ENCODE measurements at places on chromosomes 1 and 21.
A peak's percentile ranks its signal among the peaks of the same experiment; 100 is the strongest.

GRCh38 chr1:225750875-225751824, 26.5 kb upstream of the SRP9 start:
- no peak for DNase-seq

DNA sequence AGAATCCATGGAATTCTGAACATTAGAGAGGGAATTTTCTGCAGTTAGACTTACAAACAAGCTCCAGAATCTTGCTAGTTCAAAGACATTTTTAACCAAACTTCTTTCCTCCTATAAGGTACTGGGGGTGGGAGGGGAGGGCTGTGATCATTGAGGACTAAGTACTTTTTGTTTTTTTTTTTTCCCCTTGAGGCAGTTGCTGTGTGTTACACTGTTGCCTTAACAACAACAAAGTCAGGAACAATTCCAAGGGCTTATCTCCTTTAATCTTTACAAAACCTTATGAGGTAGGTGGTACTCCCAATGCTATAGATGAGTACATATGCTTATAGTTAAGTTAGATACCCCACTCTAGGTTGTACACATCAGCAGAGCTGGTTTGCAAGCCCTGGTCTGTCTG, 62.9 kb downstream of the PPP1R12B start:
- DNase-seq, result no peak

GRCh38 chr1:100883963-100884362, 10.7 kb downstream of the EXTL2 start:
- no peak for DNase-seq

DNA sequence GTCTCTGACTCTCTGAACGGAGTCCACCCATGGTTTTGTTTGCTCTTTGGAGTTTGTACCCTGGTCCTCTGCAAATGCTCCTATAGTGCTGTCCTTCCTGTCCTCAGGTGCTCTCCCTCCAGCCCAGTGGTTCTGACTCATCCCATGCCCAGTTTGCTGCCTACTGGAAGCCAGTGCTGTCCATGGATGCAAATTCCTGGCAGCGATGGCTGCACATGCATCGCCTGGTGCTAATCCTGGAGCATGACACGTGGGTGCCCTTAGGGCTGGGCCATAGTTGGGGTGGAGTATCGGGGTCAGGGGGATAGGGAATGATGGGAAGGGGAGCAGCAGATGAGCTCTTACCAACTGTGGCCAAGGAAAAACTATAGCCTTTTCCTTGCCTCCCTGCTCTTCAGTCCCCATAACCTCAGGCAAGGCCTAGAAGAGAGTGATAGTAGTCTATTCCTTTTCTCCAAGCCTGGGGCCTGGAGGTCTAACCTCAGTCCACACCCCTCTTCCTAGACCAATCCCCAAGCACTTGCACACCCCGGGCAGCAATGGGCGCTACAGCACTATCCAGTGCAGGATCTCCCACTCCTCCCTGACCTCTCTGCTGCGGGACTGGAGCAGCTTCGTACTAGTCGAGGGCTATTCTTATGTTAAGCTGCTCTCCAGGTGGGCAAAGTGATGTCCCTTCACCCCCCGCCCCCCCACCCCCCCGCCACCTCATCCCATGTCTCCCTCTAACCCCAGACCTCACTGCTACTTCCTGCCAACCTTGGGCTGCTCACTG, 31.6 kb downstream of the HYI start:
- DNase-seq, result peak; percentile 43

GRCh38 chr1:165645654-165646366, 14.8 kb downstream of the MGST3 start:
- DNase-seq, result no peak

- no peak for DNase-seq
Observed at GRCh38 chr1:4605158-4605557, 49.3 kb upstream of the AJAP1 start.

DNA sequence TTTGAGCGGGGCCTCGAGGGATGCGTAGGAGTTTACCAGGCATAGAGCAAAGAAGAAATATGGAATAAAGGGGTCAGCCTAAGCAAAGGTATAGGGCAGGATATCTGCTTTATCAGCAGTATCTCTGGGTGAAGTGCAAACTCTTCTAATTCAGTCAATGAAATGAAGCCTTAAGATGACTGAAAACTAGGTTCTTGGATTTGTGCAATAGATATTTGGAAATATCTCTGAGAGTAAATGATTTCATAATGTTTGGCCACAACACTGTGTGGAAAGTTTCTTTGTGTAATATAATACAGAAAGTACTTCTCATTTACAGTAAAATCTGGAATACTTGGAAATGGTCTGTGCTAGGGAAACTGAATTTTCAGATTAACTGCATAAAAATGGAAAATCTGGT, 26.1 kb downstream of the KCNJ15 start:
- no peak for DNase-seq

GRCh38 chr1:118340928-118341910, 156.2 kb upstream of the SPAG17 start:
- DNase-seq, result no peak

- no peak for DNase-seq
Observed at GRCh38 chr1:63954187-63954586, 180.4 kb downstream of the ROR1 start.

GRCh38 chr21:17391811-17392340, 121.0 kb upstream of the CXADR start:
- no peak for DNase-seq

DNA sequence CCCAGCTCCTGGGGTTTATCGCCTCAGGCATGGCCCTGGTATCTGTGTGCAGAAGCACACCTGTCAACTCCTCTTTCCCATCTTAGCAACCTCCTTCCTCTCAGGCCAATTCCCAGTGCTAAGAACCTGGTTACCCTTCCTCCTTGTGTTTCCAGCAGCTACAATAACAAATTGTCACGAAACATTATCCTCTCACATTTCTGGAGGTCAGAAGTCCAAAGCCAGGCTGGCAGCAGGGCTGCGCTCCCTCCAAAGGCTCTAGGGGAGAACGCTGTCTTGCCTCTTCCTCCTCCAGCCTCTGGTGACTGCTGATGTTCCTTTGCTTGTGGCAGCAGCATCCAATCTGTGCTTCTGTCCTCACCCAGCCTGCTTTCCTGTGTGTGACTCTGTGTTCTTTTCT, 10.7 kb upstream of the MRPS14 start:
- DNase-seq, result no peak

- DNase-seq, result no peak
Observed at GRCh38 chr1:78491451-78492071, 787 bp downstream of the PTGFR start.

- no peak for DNase-seq
Observed at GRCh38 chr1:43464681-43465504, 11.2 kb upstream of the HYI start.

GRCh38 chr1:44790968-44791801, 3.2 kb upstream of the BEST4 start:
- no peak for DNase-seq

DNA sequence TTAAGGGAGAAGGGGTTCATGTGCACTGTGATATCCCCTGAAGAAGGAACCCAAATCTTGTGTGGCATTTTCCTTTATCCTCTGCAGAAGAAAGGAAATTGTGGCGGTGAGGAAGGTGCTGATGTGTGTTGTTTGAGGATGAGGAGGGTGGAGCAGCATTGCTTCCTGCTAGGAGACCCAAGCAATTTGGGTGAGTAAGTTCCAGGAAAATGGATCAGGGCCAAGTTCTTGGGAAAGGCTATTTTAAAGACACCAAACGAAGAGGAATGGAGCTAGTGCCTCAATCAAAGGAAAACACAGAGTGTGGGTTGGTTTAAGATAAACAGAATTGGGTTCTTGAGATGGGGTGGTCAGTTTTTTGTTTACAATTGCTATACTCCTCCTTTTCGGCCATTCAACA, 86.7 kb upstream of the MARK1 start:
- no peak for DNase-seq

- no peak for DNase-seq
Observed at GRCh38 chr1:204390751-204391466, 20.7 kb downstream of the PPP1R15B start.

DNA sequence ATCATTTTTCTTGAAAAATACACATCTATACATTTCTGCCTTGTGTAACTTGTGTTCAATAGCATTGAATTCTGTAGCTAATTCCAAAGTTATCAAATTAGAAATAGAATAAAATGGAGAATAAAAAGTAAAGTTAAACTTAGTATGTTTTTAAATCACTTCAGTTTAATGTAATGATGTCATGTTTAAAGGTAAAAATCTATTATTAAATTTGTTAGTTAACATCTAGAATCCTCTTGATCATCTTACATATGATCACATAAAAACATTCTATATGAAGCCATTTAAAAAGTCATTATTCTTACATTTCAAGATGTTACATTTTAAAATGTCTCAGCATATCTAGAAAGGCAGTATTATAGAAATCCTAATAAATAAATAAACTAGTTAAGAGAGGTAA, 1163.2 kb downstream of the PLA2G4A start:
- DNase-seq, result no peak

- no peak for DNase-seq
Observed at GRCh38 chr1:237705462-237705861, 185.3 kb downstream of the ZP4 start.

DNA sequence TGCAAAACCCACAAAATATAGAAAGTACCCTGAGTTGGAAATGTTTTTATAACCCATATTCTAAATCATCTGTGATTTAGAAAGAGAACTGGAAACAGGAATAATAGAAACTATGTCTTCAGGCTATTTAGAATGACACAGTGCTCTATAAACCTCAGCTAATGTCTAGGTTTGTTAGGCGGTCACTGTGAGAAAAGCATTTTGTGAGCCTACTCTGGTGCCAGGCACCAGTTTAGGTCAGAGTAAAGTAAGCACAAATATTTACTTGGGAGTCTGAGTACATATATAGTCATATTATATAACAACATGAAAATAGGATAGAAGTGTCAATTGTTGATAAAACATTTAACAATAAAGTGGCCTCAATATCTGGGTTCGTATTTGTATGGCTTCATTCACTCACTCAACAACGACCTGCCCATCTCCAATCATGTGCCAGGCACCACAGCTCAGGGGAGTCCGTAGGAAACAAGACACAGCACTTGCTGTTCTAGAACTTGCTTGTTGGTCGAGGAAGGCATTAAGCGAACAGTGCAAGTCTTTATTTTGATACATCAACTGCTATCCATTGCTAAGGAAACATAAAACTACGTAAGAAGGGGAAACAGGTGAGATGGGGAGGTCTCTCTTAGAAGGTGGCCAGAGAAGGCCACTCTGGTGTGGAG, 37.2 kb downstream of the GNB1 start:
- no peak for DNase-seq

DNA sequence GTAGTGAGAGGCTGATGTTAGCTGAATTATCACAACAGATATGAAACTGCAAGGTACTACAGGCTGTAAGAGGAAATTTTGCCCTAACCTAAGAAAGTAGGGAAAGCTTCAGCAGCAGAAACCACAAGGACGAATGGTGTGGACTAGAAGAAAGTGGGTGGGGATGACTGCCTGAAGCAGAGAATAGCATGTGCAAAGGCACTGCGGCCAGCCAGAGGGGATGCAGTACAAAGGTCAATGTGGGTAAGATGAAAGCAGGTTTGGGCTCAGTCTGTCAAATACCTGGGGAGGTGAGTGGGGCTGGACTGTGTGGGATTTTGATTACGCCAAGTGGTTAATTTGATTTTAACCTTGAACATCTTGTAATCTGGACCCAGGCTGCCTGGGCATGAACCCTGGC, 199.3 kb upstream of the GALNT2 start:
- no peak for DNase-seq

- DNase-seq, result no peak
Observed at GRCh38 chr1:224405604-224405970, 29.0 kb downstream of the WDR26 start.

- DNase-seq, result no peak
Observed at GRCh38 chr1:1119272-1119890, 3.5 kb upstream of the C1orf159 start.

GRCh38 chr1:14945132-14946010, 208.2 kb upstream of the TMEM51 start:
- DNase-seq, result no peak

- DNase-seq, result peak; percentile 52
Observed at GRCh38 chr1:54153535-54154439, 987 bp upstream of the CDCP2 start.

- DNase-seq, result no peak
Observed at GRCh38 chr1:185790194-185790735, 56.1 kb downstream of the HMCN1 start.

DNA sequence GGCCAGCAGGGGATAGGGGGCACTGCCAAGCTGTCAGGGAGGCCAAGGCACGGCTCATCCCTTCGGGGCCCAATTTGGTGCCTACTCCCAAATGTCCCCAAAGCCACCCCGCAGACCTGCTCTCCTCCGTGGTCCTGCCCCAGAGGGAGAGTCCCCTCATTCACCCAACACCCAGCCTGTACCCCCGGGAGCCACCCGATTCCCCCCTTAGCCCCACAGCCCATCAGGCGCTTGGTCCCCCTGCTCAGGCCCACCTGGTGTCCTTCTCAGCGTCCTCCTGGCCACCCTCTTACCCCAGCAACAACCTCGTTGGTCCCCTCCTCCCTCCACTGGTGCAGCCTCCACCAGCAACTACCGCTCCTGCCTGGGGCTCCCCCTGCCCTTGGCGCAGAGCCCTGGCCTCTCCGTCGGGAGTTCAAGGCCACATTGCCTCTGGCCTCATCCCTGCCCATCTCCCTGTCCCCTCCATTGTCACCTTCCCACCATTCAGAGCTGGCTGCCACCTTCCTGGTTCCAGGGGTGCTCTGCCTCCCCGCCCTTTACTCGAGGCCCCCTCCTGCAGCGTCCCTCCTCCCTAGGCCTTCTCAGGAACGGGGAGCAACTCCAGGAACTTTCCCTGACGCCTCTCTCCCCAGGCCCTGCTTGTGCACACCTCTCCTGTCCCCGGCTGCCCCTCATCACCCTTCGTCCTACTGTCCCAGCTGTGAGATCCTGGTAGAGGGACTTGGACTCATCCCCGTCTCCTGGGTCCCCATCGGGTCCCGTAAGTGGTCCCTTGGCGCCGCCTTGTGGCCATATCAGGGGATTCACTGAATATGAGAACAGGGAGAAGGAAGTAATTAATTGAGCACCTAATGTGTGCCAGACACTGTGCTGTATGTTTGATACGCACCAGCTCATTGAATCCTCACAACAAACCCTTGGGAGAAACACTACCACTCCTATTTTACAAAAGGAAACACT, 73.9 kb downstream of the RAP1GAP start:
- no peak for DNase-seq

GRCh38 chr1:201559679-201560162, 20.8 kb downstream of the NAV1 start:
- peak; percentile 84 for DNase-seq

GRCh38 chr1:159055181-159055641, 21.4 kb downstream of the AIM2 start:
- no peak for DNase-seq

DNA sequence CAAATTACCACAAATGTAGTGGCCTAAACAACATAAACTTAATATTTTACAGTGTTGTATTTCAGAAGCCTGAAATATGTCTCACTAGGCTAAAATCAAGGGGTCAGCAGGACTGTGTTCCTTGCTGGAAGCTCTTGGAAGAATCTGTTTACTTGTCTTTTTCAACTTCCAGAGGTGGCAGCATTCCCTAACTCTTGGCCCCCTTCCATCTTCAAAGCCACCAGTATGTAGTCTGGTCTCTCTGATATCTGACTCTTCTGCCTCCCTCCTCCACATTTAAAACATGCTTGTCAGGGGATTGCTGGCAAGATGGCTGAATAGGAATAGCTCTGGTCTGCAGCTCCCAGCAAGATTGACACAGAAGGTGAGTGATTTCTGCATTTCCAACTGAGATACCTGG, 567.5 kb downstream of the PLA2G4A start:
- no peak for DNase-seq

GRCh38 chr21:29523646-29524045, 224.9 kb downstream of the BACH1 start:
- no peak for DNase-seq

GRCh38 chr1:26780344-26780957, 7.3 kb upstream of the PIGV start:
- no peak for DNase-seq

GRCh38 chr1:75472971-75473603, 137.8 kb downstream of the SLC44A5 start:
- no peak for DNase-seq

All from NT2/D1 (cell line).